D341Med (cell line): ENCODE measurements at places on chromosomes 11 and 22.
A peak's percentile ranks its signal among the peaks of the same experiment; 100 is the strongest.

- DNase-seq, result no peak
Measured at GRCh38 chr22:31083377-31083768, 2.3 kb downstream of the SMTN start.

DNA sequence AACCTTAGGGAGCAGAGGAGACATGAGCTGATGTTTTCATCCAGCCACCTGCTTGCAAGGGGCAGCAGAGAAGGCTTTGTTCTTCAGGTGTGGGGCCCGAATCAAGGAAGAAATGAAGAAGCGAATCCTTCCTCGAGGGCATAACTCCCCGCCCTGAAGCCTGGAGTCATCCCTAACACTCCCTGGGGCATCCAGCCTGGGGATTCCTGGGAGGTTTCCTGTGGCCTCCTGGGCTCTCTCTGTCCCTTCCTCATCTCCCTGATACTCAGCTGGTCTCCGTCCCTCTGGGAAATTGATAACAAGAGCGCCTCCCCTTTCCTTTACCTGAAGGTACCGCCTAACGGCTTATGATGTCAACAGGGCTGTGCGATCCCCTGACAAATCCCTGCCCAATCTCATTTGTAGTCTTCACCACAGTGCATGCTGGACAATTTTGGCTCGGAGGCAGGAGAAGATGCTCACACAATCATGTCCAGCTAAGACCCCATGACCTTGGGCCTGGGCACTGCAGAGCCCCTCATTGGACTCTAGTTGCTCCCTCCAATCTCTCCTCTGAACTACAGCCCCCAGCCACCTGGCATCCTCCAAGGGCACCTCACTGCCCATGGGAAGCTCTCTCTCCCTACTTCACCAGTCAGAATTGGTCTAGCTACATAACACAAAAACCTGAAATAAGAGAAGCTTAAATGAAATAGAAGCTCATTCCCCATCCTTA, 80.6 kb upstream of the RTL6 start:
- peak; percentile 6 for DNase-seq

- no peak for DNase-seq
Measured at GRCh38 chr11:1224111-1224490, 1.2 kb downstream of the MUC5B start.

GRCh38 chr11:127994736-127995135, 592.6 kb downstream of the ETS1 start:
- DNase-seq, result no peak

DNA sequence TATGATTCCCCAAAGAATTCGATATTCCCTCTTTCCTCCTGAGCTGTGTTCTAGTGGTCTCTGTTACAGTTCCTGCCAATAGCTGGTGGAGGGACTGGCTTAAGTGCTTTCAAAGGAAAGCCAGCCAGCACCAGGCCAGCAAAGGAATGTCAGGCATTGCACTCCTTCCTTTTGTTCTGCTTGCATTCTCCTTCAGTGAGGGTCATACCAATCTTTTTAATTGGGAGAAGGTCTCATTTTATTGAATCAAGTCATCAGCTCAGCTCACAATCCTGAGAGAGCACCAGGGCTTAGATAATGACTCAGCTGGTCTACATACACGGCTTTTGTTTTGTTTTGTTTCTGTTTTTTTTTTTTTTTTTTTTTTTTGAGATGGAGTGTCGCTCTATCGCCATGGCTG, 222.9 kb downstream of the NAV2 start:
- DNase-seq, result no peak

- no peak for DNase-seq
Measured at GRCh38 chr11:128165572-128165971, 421.8 kb downstream of the ETS1 start.
